Endothelial cell of umbilical vein (primary cell): ENCODE measurements at places on chromosomes 4 and X. TPM values are rescaled to one million over a fixed set of nuclear protein-coding genes. Genes with fewer than 3 reads are reported as not detected.
A peak's percentile ranks its signal among the peaks of the same experiment; 100 is the strongest.

- H3K36me3 ChIP-seq: no peaks in the 10 kb centered on the region
- DNase-seq: no peak
- no peaks in the 10 kb centered on the region for H3K27me3 ChIP-seq
- H3K4me3 ChIP-seq: no peak overlapping the region
- H3K27ac ChIP-seq: no peak overlapping the region
- peaks cover 8% of the 10 kb centered on the region for H3K4me1 ChIP-seq
Observed at GRCh38 chrX:134580907-134581306, 77.4 kb downstream of the PLAC1 start.

GRCh38 chr4:26028793-26029567 is 115.0 kb downstream of the SMIM20 start:
- no peak overlapping the region for H3K27ac ChIP-seq
- peaks cover 8% of the 10 kb centered on the region for H3K27me3 ChIP-seq
- no peaks in the 10 kb centered on the region for H3K4me1 ChIP-seq
- peak; percentile 19 for DNase-seq
- H3K36me3 ChIP-seq: no peaks in the 10 kb centered on the region

DNA sequence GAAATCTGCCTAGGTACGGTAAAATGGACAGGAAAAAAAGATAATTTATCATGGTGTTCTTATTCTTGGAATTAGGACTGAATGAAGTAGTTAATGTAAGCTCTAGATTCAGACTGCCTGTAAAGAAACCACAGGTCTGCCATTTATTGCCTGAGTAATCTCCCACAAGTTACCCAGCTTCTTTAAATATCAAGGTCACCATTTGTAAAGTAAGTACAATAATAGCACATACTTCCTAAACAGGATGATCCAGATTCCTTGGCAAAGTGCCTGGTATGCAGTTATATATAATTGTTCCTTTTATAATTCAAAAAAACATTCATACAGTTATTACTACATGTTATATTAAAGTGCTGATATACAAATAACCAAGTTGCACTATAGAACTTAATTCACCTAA is 368.6 kb downstream of the HNRNPD start:
- H3K4me3 ChIP-seq: no peak overlapping the region
- H3K27me3 ChIP-seq: no peaks in the 10 kb centered on the region
- DNase-seq: peak; percentile 7
- H3K27ac ChIP-seq: no peak overlapping the region

GRCh38 chr4:15938182-15938581 is 358 bp downstream of the FGFBP1 start:
- no peak for DNase-seq
- H3K4me1 ChIP-seq: no peaks in the 10 kb centered on the region
- no peaks in the 10 kb centered on the region for H3K27me3 ChIP-seq
- H3K27ac ChIP-seq: no peak overlapping the region

Gene SRD5A3
- total RNA-seq: 24.3 and 30.4 TPM in 2 replicates

DNA sequence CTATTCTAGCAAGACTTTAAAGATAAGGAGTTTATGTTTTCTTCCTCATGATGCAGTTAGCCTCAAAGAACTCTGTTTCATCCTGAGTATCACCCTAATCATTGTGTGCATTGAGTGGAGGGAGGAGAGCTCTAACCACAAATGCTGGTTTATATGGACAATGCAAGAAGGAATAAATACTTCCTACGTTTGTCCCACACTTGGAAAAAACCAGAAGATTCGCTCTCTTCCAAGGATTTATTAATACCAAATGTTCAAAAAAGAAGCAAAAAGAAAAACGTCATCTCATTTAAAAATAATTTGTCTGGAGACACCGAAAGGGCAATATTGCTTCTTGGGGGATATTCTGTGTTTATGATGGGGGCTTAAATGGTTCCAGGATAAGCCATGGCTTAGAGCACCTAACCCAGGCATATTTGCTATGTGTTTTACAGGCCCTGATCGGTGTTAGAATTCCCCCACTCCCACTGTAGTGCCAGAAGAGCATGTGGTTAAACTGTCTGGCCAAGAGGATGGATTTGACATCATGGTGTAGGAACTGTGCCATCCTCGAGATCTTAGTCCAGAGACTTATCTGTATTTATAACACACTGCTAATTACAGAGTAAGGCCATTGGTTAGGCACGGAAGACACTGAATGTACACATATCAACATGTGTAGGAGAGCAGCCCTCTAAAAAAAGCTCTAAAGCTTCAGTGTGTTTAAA is 227.2 kb downstream of the ANK2 start:
- H3K4me3 ChIP-seq: no peak overlapping the region
- peaks cover 15% of the 10 kb centered on the region for H3K27me3 ChIP-seq
- DNase-seq: no peak
- no peaks in the 10 kb centered on the region for H3K4me1 ChIP-seq
- no peaks in the 10 kb centered on the region for H3K36me3 ChIP-seq
- no peak overlapping the region for H3K27ac ChIP-seq

DNA sequence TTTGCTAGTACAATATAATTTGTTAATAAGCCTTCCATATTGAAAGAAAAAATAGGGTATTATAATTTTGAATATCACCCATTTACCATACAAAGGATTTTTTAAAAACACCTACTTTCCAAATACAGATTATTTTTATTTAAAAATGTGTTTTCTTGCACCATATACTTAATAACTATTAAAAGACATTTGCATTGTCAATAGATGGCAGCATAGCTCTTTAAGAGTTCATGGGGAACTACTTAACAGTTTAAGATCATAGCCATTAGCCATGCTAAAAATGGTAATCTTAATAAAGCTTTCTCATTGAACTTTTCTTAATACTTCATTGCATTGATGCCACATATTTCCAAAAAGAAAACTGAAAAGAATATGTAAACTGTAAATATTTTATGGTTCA is 1995.9 kb downstream of the C4orf33 start:
- H3K27me3 ChIP-seq: no peaks in the 10 kb centered on the region
- DNase-seq: peak; percentile 43
- H3K27ac ChIP-seq: no peak overlapping the region
- H3K36me3 ChIP-seq: no peaks in the 10 kb centered on the region
- H3K4me1 ChIP-seq: no peaks in the 10 kb centered on the region
- no peak overlapping the region for H3K4me3 ChIP-seq

DNA sequence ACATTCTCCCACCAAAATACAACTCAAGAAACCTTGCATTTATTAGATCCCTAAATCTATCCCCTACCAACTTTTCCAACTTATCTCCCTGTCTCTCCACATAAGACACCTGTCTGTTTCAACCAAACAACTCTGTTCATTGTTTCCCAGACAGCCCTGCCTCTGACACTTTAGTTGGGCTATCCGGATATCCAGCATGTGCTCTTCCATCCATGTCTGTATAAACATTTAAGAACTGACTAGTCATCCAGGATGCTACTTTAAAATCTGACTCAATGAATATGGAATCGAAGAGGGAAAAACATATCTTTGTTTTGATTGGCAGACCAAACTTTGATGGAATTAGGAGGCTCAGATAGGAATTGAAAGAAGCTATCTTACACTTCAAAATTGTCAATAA is 143.2 kb upstream of the DCAF8L1 start:
- H3K4me1 ChIP-seq: peaks cover 14% of the 10 kb centered on the region
- DNase-seq: no peak
- no peaks in the 10 kb centered on the region for H3K36me3 ChIP-seq
- no peaks in the 10 kb centered on the region for H3K27me3 ChIP-seq
- H3K27ac ChIP-seq: no peak overlapping the region

DNA sequence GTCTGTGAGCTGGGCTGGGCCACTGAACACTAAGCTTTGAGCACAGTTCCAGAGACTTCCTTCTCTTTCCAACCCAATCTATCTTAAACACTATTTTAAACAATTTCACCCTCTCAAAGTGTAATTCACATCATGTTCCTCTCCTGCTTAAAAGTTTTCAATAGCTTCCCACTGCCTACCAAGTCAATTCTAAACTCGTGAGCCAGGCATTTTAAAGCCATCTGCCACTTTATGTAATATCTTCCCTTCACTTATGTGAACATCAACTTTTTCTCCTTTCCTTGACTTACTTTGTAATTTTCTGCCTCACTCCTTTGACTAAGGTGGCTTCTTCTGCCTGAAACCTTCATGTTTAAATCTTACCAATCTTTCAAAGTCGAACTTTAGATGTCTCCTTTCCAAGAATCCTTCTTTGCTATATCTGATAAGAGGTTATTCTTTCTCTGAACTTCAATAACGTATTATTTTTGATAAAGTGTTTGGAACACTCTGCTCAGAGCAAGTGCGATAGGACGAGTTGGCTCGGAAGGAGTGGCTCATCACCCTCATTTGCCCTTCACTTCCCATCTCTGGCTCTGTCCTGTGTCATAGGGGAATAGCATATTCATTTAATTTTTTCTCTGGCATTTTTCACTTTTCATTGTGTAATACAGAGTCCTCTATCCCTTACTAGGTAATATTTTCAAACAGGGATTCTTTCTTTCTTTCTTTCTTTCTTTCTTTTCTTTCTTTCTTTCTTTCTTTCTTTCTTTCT is 13.0 kb upstream of the SPARCL1 start:
- no peak for DNase-seq
- H3K27me3 ChIP-seq: peaks cover 3% of the 10 kb centered on the region
- no peak overlapping the region for H3K27ac ChIP-seq
- no peaks in the 10 kb centered on the region for H3K4me1 ChIP-seq

Gene POU4F2
- not detected in 2 replicates for total RNA-seq

Gene MAGEA1
- total RNA-seq: not detected in 2 replicates

GRCh38 chr4:186069729-186070128 is 773 bp downstream of the TLR3 start:
- no peak overlapping the region for H3K27ac ChIP-seq
- no peaks in the 10 kb centered on the region for H3K36me3 ChIP-seq
- H3K4me3 ChIP-seq: no peak overlapping the region
- H3K4me1 ChIP-seq: peaks cover 8% of the 10 kb centered on the region

DNA sequence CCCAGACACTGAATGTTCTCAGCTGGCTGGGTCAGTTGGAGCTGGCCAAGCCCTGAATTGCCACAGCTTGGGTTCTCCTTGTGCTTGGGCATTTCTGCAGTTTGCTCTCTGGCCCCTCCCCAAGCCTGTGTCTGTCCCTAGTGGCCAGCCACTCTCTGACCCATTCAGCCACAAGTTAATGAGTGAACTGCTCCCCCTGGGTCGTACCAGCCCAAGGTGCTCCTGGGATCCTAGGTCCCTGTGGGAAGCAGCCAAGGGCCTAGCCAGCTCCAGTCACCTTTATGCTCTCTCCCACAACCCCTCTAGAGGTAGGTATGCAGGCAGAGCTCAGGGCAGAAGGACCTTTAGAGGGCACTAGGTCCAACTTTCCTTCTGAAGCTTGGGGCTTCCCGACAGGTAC is 51.5 kb downstream of the STARD8 start:
- no peak overlapping the region for H3K4me3 ChIP-seq
- no peaks in the 10 kb centered on the region for H3K36me3 ChIP-seq
- peak overlapping the region; percentile 93 for H3K27ac ChIP-seq
- no peaks in the 10 kb centered on the region for H3K27me3 ChIP-seq
- H3K4me1 ChIP-seq: peaks cover 73% of the 10 kb centered on the region

Gene ARAP2
- total RNA-seq: 0.16 TPM in 1 of 2 replicates, not detected in the other

Gene SLC4A4
- total RNA-seq: not detected in 2 replicates

GRCh38 chr4:5918331-5918985 is 25.6 kb upstream of the CRMP1 start:
- DNase-seq: no peak
- H3K4me1 ChIP-seq: no peaks in the 10 kb centered on the region
- no peak overlapping the region for H3K4me3 ChIP-seq
- no peak overlapping the region for H3K27ac ChIP-seq

DNA sequence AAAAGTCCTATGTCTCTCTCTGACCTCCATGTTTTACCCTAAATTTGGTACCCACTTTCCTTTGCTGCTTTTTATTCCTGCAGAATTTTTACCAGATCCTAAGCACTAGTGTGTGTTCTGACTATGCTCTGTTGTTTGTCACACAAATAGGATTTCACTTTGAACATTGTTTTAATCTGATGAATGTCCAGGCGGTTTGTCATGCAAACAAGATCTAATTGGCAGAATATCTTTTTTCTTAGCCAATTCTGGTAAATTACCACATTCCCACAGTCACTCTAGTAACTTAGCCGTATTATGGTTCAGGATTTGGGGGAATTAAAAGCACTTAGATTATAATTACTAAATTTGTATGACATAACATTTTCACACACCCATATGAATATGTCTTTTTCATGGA is 557.2 kb upstream of the BOD1L1 start:
- H3K36me3 ChIP-seq: no peaks in the 10 kb centered on the region
- H3K27me3 ChIP-seq: peaks cover 2% of the 10 kb centered on the region
- no peak for DNase-seq
- H3K27ac ChIP-seq: no peak overlapping the region
- peaks cover 20% of the 10 kb centered on the region for H3K4me1 ChIP-seq

Gene CT47B1
- not detected in 2 replicates for total RNA-seq

DNA sequence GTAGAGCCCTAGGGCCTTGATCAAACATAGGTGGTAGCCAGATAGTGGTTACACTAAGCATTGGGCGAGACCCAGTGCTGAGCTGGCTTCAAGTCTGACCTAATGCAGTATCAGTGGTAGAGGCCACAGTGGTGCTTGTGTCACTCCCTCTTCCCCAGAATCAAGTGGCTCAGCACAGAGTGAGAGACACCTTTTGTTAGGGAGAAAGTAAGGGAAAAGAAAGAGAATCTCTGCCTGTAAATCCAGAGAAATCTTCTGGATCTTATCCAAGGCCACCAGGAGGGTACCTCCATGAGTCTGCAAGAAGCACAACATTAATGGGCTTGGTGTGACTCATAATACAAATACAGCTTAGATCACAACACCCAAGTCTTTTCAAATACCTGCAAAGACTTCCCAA is 117.7 kb upstream of the SLC6A14 start:
- no peak overlapping the region for H3K4me3 ChIP-seq
- H3K36me3 ChIP-seq: no peaks in the 10 kb centered on the region
- no peaks in the 10 kb centered on the region for H3K27me3 ChIP-seq
- no peak overlapping the region for H3K27ac ChIP-seq

GRCh38 chr4:117134386-117134785 is 49.0 kb upstream of the TRAM1L1 start:
- H3K36me3 ChIP-seq: no peaks in the 10 kb centered on the region
- no peak overlapping the region for H3K4me3 ChIP-seq
- no peaks in the 10 kb centered on the region for H3K4me1 ChIP-seq
- H3K27ac ChIP-seq: no peak overlapping the region

DNA sequence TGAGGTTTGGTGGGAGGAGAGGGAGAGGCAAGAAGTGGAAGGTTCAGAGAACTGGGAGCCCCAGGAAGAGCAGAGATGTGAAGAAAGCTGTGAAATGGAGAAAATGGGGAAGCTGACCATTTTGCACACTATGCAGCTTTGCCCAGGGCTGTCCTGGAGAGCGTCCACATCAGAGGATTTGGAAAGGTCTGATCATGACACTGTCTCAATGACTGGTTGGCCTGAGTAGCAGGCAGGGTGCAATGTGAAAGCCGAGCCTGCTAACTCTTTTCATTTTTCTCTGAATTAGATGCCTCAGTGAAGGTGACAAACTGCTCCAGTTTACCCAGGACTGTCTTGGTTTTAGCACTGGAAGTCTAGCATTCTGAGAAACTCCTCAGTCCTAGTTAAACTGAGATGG is 330.1 kb upstream of the RPS6KA3 start:
- H3K4me3 ChIP-seq: no peak overlapping the region
- H3K27ac ChIP-seq: no peak overlapping the region
- H3K4me1 ChIP-seq: no peaks in the 10 kb centered on the region

DNA sequence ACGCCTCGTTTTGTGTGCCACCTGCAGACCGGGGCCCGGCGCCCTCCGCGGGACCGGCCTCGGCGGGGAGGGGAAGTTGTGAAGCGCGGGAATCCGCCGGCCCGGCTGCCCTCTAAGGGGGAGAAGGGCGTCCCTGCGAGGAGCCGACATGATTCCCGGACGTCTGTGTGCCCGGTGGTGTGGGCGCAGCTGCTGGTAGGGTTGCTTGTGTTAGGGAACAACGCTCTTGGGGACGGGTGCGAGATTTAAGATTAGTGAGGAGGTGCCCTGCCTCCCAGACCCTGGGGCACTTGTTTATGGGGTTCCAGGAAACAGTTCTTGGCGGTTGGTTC is 627 bp downstream of the CDKN2AIP start:
- H3K27me3 ChIP-seq: no peaks in the 10 kb centered on the region
- DNase-seq: no peak
- peaks cover 25% of the 10 kb centered on the region for H3K36me3 ChIP-seq
- H3K27ac ChIP-seq: peak overlapping the region; percentile 89
